Muscle of back (tissue), 13 donors: ENCODE measurements at places on chromosomes 2 and 18.

GRCh38 chr2:237421542-237422116 lies 7.7 kb upstream of the COL6A3 start:
- DNase-seq: peak; percentile 81

DNA sequence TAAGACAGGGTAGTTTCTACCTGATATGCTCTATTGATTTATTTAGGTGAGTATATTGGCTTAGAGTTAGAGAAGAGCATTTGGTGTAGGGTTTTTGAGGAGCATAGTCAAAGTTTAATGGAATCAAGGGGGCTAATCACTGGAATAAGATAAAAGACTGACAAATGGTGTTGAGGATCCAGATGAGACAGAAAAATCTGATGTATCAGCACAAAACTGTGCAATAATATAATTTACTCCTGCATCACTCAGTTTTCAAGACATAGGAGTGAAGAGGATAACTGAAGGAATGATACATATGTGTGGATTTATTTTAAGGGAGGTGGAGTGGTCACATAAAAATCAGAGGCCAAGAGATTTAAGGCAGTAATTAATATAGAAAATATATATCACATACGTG lies 339.2 kb downstream of the NYAP2 start:
- no peak for DNase-seq

DNA sequence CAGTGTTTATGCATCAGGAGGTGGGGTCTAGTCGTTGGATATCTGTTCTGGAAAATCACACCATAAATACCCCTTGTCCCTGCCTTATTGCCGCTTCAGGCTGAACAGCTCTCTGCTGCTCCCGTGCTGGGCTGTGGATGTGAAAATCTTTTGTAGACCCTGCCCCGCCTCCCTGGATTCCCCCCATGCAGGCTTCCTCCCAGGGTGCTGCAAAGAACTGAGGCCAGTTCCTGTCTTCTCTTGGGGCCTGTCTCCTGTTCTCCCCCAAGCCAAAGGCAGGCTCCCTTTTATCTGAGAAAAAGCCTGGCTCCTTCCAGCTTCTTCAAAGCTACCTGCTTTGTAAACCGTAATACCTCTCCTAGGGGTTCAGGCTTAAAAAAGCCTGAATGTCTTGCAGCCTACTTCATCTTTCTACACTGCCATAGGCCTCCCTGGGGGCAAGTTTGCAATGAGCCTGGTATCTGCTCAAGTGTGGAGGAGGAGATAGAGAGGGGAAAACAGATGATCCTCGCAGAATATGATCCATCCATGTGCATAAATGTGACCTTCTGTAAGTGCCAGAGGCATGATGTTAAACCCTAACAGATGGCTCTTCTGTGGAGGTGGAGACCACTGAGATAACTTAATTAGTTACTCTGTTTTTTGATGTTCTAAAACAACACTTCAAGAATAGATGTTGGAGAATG lies 55.3 kb downstream of the VWA3B start:
- DNase-seq: no peak

GRCh38 chr2:233165895-233166661 lies 85.4 kb upstream of the ATG16L1 start:
- peak; percentile 35 for DNase-seq

GRCh38 chr2:101883860-101884259 lies 107.9 kb upstream of the IL1R2 start:
- peak; percentile 27 for DNase-seq

DNA sequence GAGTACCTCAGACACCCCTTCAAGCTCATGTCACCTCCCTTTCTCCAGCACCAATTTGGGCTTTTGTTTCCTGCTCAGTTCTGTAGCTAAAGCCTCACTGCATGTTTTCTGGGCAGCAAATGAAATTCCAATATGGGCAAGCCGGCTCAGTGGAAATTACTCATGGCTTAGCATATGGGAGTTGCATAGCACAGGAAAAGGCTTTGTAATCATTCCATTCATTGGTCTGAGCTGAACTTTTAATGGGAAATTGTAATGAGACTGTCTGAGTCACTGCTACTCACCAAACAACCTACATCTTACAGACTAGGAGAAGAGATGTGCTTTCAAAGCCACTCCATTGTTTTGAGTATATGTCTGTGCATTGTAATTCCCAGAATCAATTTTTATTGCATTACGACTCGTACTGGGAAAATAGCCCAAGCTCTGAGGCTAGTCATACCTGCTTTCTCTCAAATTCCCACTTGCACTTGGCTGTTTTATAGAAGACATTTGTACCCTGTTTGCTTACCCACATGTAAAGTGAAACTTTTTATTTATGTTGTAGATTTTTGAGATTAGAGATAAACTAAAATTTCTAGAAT lies 139.5 kb upstream of the LRATD1 start:
- peak; percentile 5 for DNase-seq

DNA sequence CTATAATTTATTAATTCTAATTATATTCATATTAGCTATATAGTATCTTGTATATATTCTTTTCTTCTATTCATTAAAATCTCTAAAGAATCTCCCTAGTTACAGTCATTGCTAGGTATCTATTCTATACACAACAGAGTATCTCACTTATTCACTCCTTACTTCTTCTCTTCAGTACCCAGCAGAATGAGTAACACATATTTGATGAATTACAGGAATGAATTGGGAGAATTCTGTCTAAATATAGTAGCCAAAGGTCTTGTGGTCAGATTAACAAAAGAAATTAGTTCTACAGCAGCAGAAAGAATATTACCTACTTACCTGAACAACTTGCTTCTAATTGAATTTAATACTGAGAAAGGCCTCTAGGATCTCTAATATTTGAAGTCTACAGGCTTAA lies 758.0 kb upstream of the ZEB2 start:
- no peak for DNase-seq

- no peak for DNase-seq
These were observed 997.9 kb upstream of the CELF4 start for GRCh38 chr18:38563396-38563980.
